ENCODE measurements at places on chromosomes 5 and 9.

DNA sequence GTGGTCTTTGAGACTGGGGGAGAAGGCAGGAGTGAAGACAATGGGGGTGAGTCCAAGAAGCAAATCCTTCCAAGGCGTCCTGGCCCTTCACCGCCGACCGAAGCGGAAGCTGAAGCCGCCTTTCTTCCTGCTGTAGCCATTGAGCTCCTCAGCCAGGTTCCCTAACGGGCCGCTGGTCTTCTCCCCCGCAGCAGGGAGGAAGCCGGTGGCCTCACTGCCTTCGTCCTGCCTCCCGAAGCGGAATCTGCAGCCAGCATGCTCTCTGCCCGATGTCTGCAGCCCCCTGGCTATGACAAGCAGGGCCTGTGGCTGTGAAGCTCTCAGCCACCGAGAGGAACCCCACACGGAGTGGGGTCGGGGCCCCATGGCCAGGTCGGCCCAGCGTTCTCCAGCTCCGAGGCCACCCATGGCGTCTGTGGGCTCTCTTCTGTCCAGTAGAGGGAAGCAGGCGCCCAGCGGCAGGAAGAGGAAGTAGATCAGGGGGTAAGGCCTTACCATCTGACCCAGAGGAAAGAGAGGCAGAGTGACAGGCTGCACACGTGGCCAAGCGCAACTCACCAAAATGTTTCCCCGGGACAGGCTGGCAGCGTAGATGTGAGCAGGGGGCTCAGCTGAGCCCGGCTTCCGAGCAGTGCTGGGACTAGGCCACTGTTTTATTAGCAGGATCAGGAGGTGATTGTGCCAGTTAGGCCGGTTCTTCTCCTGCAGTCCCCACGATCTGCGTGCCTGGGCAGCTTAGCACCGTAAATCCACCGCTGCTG, 3.1 kb downstream of the QRFP start:
- peak; percentile 88 for DNase-seq

- no peak for DNase-seq
Measured at GRCh38 chr9:5988265-5988664, 27.2 kb downstream of the RANBP6 start.

- no peak for DNase-seq
Measured at GRCh38 chr5:53431665-53432064, 48.8 kb upstream of the FST start.

DNA sequence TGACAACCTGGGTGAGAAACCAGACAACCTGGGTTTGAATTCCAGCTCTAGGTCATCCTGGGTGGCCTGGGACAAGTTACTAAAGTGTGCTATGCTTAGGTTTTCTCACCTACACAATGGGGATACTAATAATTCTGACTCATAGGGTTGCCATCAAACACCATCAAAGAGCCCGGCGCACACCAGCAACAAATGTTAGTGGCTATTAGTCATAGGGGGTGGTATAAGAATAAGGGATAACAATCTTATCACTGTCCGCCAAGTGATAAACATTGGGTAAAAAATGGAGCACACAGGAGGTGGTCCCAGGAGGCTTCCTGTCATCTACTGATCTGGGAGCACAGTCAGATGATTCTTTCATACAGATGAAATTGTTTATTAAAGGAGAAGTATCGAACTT, 61.4 kb upstream of the AFAP1L1 start:
- no peak for DNase-seq

Measured in suppressor macrophage treated with lipopolysaccharide for 1 hour (primary cell).